ENCODE measurements at places on chromosomes 4 and X.

DNA sequence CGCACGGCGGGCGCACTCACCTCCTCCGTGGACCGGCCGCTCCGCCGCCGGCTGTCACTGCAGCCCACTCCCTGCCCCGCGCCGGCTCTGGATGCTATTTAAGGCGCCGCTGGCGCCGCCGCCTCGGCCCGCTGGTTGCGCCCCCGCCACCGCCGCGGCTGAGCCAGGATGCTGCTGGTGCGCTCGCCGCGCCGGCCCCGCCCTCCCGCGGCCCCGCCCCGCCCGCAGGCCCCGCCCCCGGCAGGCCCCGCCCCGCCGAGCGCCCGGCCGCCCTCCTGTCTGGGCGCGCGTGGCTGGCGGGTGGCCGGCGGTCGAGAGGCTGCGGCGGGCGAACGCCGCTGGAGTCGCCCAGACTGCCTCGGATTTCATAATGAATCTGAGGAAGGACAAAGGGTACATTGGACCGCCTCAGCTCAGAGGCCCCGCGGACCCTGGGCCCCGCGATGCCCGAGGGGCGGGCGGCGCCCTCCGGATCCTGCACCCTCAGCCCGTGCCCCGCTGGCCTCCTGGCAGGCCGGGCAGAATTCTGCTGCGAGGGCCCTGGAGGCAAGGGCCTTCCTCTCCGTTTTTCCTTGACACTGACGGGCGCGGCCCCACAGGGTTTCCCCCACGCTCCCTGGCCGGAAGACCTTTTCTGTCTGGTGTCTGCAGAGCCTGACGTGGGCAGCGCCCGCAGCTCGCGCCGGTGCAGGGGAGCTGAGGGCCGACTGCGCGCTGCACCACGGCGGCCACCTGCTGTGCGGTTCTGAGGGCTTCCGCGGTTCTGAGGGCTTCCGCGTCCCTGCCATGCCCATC lies at the start of gene ACSL1:
Gene ACSL1 (minus strand): TSS at position 73 of the 795 bp plus-strand sequence. CDS start 22,454 bp downstream, outside the sequence.
- peak; percentile 43 for DNase-seq

GRCh38 chr4:68948985-68949384 lies 2.6 kb downstream of the UGT2A3 start:
- DNase-seq = no peak

DNA sequence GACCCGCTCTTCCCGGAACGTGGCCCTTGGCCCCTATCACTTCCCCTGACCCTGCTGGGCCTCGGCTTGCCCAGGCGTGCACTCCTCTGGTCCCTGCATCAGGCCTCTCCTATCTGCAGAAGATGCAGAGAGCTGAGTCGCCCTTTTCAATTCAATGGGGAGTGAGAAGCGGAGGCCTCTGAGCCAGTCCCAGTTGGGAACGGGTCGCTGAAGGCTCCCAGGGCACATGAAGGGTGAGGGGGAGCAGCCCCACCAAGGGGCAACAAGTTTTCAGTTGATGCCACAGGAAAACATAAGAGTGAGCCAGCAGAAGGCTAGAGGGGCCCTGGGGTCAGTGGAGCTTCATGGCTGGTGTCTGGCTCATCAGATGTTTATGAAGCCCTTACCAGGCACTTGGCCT lies 17.1 kb downstream of the PSAPL1 start:
- DNase-seq = no peak

GRCh38 chrX:104098151-104098808 lies 14.0 kb upstream of the ZCCHC18 start:
- no peak for DNase-seq

Data from activated naive CD4-positive, alpha-beta T cell (primary cell).